ENCODE measurements at places on chromosomes 13 and 19.

DNA sequence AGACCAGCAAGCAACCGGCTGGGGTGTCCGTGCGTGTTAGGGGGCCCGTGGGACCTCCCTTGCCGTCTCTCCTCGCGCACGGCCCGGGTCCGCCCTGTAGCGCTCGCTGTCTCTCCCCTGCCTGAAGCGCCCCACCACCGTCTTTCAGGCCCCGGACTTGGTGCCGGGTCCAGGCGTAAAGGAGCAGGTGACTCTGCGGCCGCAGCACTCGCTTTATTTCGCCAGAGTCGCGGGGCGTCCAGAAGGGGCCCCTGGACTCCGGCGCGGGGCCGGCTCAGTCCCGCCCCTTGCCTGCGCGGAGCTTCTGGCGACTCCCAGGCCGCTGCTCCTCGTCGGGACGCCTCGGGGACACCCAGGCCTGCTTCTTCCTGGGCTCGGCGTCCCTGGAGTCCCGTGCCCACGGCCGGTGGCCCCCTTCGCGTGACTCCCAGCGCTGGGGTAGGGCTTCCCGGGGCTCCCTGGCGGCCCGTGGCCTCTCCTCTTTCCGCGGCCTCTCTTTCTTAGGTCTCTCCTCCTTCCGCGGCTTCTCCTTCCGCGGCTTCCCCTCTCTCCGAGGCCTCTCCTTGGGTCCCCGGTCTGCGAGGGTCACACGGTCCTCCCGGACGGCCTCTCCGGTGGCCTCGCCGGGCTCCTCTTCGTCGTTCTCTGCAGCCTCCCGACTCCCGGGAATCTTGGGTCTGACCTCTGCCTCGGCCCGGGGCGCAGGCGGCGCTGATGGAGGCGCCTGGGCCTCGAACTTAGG is 3.1 kb downstream of the AMH start:
- DNase-seq, result no peak

DNA sequence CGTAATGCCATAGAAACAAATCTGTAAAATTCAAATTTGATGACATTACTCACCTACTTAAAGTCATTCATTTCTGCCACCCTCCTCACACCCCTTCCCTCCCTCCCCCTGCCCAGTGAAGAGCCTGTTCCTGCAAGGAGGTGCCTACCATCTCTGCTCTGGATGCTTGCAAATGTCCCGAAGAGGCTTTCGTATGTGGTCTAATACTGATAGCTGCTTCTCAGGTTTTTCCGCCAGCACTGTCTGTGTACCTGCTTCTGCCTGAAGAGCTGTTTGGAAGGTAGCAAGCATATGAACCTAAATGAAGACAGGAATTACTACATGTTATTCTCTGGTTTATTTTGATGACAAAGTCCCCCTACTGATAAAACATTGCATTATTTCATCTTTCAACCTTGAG is 57.1 kb downstream of the GPALPP1 start:
- no peak for DNase-seq

- no peak for DNase-seq
These were observed 3.1 kb upstream of the SPACA4 start for GRCh38 chr19:48603449-48603848.

DNA sequence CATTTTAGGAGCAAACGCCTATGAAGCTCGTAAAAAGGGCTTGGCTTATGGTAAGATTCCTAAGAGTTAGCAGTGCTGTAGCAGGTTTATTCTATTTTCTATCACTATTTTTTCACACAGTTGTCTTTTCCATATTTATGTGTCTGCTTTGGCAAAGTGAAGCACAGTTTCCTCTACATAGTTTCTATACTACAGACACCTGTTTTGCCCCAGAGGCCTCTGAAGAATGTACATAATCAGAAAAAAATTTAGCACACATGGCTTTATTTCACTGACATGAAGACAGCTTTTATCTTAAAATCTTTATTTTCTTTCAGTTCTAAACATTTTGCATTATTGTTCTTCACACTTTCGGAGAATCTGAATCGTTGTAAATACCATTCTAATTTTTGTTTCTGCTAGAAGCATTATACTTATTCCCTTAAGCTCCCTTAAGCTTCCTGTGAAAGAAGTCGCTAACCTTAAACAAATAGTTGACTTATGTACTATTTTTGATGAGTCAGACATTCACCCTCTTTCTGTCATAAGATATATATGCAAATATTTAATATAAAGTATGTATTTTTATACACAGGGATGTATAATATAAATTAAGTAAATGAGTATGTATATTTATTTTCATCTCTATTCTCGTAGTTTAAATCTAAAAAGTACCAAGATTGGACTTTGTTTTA is 816.0 kb downstream of the OLFM4 start:
- DNase-seq, result no peak

- no peak for DNase-seq
These were observed at the start of gene MAP4K1 for GRCh38 chr19:38617764-38618589. TSS of gene MAP4K1 (minus strand) at chr19:38617953. CDS start at chr19:38617895, 58 bp downstream.

DNA sequence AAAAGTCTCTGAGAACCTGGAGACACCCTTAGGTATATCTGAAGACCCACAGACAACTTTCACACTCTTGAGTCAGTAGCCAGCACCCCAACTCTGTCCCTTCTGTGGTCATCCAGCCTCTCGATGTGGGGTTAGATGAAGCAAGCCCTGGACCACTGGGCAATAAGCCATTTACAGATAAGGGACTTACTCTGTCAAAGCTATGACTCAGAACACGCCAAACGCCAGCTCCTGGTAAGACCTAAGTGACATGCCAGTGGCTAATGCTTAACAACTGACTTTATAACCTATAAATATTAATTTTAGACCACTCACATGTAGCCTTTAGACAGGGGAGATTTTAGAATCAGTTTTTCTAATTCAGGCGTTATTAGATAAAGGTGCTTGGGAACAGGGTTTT is 85.7 kb downstream of the SHISA2 start:
- DNase-seq, result no peak

DNA sequence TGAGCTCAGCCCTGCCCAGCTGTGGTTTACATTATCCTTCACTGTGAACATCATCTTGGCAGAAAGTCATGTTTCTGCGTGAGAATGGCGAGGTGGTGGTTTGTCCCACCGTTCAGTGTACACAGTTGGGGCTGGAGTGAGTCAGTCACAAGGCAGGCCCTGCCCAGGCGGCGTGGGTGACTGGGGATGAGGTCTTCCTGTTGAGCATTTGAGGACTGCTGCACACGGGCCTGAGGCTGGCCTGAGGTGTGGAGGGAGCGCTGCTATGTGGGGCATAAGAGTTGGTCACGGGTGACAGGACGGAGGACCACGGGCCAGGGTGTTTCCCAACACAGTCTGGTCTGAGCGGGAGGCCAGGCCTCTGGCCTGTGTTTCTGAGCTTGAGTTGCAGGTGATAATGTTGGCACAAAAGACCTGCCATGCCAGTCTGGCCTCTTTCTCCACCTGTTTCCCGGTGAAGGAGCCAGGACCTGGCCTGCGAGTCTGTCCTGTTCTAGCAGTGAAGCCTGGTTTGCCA is 13.4 kb upstream of the C19orf33 start:
- DNase-seq, result peak; percentile 60

GRCh38 chr13:65011378-65011777 is 2218.8 kb downstream of the PCDH9 start:
- no peak for DNase-seq

- DNase-seq, result no peak
These were observed 18.7 kb downstream of the PPP5C start for GRCh38 chr19:46365561-46365960.

- DNase-seq, result no peak
These were observed 158.8 kb downstream of the NHLRC3 start for GRCh38 chr13:39196965-39197646.

DNA sequence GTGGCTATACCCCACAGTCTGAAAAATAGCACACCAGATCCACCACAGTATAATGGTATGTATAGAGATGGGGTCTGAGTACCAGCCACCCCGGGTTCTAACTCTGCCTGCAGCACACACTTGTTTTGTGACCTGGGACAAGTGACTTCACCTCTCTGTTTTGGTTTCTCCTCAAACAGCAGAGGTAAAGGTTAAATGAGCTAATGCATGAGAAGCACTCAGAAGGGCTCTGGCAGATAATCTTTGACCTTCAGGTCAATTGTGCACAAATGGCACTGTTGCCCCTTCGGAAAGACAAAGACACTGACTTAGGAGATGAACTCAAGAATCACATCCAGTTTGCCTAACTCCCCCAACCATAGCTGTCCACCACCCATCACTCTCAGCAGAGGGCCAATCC is 7.7 kb downstream of the ZC3H4 start:
- no peak for DNase-seq

GRCh38 chr19:14310055-14310454 is 71.2 kb upstream of the ADGRE5 start:
- peak; percentile 69 for DNase-seq

- DNase-seq, result no peak
These were observed 508 bp upstream of the ZNF44 start for GRCh38 chr19:12295191-12295590.

DNA sequence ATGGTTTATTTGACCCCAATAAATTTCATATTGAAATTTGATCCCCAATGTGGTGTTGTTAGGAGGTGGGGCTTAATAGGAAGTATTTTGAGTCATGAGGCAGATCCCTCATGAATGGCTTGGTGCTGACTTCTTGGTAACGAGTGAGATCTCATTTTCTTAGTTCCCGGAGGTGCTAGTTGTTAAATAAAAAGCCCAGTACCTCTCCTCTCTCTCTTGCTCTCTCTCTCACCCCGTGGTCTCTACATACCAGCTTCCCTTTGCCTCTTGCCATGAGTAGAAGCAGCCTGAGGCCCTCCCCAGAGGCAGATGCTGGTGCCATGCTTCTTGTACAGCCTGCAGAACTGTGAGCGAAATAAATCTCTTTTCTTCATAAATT is 39.4 kb upstream of the KATNAL1 start:
- no peak for DNase-seq

- DNase-seq, result peak; percentile 4
These were observed 22.5 kb downstream of the PABPC3 start for GRCh38 chr13:25118378-25118905.

DNA sequence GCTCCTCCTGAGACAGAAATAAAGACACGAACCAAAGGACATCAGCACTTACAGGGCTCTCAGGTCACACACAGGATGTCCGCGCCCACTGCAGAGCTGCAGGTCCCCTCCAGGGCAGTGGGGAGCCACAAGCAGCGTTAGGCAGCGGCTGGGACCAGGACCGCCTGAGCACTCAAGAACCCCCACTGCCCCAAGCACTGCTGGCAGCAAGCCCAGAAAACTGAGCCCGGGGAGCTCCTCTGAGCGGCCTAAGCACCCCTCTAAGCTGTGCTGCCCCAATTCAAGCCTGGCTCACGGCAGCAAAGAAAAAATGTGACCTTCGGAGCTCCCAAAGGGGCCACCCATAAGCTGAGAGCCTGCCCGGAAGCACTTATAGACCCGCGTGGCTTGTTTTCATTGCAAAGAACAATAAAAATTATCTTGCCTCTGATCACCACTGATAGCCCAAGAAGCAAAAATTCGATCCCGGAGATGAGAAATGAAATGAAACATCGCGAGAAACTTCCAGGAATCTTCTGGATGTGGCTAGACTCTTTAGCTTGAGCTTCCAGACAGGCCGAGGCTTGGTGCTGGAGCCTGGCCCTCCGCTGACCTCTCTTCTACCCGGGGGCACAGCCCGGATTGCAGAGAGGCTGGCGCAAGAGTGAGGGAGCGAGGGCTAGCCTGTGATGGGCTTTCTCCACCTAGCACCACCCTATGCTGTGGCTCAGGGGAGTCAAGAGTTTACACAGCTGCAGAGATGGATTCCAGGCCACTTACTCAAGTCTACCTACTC is 6.3 kb downstream of the DPP9 start:
- DNase-seq, result no peak

GRCh38 chr13:27666951-27667350 is 45.3 kb downstream of the POLR1D start:
- no peak for DNase-seq

DNA sequence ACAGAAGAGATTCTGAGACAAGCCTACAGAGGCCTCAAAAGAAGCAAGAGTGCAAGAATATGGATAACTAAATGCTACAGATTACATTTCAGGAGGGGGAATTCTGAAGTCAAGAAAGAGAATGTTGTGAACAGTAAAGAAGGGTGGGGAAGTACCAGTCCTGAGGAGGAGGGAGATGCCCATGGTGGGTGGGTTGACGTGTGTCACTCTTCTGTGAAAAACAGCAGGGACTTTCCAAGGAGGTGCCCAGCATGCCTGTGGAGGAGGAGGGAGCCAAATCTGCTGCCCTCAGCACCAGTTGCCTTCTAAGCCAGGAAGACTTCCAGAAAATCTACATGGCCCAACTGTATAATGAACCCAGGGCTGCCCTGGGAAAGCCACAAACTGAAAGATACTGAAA is 87.7 kb downstream of the SGCG start:
- no peak for DNase-seq

DNA sequence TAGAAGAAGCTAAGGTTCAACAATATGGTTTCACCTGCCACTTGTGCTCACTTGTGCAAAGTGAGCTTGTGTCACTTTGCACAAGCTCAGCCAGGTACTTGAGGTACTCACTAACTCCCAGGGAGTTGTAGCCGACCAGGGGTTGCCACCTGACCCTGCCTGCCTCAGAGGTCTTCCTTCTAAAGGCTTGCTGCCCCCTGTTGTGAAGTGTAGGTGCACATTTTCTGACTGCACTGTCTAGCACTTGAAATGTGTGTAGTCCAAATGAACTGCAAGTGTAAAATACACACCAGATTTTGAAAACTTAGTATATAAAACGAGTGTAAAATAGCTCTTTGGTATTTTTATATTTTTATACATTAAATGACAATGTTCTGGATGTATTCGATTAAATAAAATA is 230.8 kb downstream of the DLEU7 start:
- DNase-seq, result no peak

DNA sequence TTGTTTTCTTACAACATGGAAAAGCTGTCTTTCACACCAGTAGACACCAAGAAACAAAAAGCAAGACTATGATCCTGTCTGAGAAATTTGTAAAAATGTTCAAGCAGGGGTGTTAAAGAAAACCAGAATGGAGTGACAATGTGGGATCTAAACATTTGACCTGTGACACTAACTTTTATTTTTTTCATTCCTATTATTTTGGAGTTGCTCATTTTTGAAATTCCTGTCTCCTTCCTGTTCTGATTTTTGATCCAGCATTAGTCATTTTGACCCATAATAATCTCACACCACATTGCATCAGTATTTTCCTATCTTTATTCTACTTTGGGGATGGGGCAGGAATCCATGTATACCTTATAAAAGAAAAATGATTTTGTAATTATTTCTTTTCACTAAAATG is 164.2 kb downstream of the DLEU7 start:
- no peak for DNase-seq

GRCh38 chr19:10420444-10421239 is at the start of gene PDE4A:
TSS of gene PDE4A (plus strand) at chr19:10420538. CDS start at chr19:10420765, 227 bp downstream.
- peak; percentile 43 for DNase-seq

GRCh38 chr13:103243495-103243894 is 177.3 kb upstream of the SLC10A2 start:
- DNase-seq, result no peak

GRCh38 chr19:17681505-17682125 is 6.5 kb downstream of the UNC13A start:
- peak; percentile 27 for DNase-seq

DNA sequence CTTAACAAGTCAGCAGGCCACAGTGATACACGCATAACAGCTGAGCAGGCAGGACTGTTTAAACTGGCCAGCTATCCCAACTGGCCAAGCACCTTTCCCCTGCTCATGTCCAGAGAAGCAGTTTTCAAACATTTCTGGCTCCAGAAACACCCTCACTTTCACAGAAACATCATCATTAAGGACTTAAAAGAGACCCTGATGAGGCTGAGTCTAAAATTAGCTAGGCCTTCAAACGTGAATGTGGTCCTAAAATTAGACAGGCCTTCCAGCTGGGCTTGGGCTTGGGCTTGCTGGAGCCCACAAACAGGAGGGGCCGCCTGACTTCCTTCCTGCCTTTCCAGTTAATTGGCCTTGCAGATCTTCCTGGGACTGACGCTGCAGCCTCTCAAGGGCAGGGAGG is 334.2 kb downstream of the DNAJC15 start:
- DNase-seq, result no peak

- DNase-seq, result no peak
These were observed 1219.5 kb upstream of the PCDH20 start for GRCh38 chr13:62635161-62635560.
